ENCODE measurements at places on chromosomes 5 and 9. TPM values are rescaled to one million over a fixed set of nuclear protein-coding genes. Genes with fewer than 3 reads are reported as not detected.

Gene JAKMIP2
- 0.09 TPM for polyA plus RNA-seq

Gene MELK
- polyA plus RNA-seq, result not detected

Gene DEPDC1B
- polyA plus RNA-seq, result 0.44 TPM

Gene SLU7
- 115 TPM for polyA plus RNA-seq

Gene SHC3
- 0.04 TPM for polyA plus RNA-seq

Gene BTNL3
- polyA plus RNA-seq, result not detected

Gene SLC23A1
- polyA plus RNA-seq, result not detected

Gene NUDCD2
- 42.0 TPM for polyA plus RNA-seq

Gene ADGRV1
- polyA plus RNA-seq, result not detected

Gene RAPGEF1
- 6.5 TPM for polyA plus RNA-seq

Gene ELOVL7
- 0.69 TPM for polyA plus RNA-seq

Gene SERF1B
- 44.0 TPM for polyA plus RNA-seq
